Stimulated activated naive CD4-positive, alpha-beta T cell treated with Interleukin-2 at 50 U/mL for 16 hours (primary cell): ENCODE measurements at places on chromosomes 2 and 18.

- no peak for DNase-seq
Observed at GRCh38 chr18:60549338-60549960, 176.9 kb upstream of the MC4R start.

- DNase-seq = no peak
Observed at GRCh38 chr2:215775106-215775505, 238.2 kb downstream of the MREG start.

DNA sequence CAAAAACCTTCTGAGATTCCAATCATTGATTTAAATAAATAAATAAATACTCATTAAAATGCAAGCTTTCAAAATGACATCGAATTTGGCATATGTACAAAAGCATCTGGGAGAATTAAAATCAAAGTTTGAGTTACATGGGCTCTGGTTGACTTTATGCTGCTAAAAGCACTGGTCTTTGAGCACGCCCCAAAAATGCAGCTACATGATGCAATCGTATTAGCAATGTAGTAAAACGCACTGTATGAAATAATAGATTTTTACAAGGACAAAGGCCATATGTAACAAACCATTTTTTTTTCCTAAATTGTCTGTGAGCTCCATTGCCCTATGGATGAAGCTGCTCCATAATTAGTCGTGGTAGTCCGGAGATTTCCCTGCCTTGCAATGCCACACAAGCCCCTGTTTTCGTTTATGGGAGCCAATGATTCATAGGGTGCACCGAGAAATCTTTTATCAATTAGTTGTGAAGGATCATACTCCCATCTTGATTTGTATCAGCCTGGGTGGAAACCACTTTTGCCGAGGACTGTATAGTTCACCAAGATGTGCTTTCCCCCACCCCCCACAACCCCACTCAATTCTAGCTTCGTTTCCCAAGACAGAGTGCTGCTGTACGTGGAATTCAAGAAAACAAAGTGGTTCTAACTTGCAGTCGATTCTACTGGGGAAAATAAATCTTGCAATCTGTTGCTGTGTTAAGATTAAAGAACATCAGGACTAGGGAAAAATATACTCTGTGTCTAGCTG is 268.4 kb downstream of the IRS1 start:
- no peak for DNase-seq

DNA sequence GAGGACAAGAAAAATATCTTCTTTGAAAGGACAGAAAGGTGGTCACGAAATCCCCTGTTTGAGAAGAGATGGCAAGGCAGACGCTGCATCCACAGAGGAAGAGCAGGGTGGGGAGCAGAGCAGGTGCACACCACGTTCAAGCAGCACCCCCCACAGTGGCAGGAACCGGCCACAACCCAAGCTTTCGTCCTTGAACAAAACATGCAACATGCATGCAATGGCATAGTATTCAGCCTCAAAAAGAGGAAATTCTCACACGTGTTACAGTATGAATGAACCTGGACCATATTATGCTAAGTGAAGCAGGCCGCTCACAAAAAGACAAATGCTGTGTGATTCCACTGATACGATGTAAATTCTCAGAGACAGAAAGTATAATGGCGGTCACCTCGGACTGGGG is 51.4 kb downstream of the CMPK2 start:
- no peak for DNase-seq

- no peak for DNase-seq
Observed at GRCh38 chr18:63146828-63147409, 172.7 kb downstream of the BCL2 start.

GRCh38 chr2:74204436-74204835 is 6.0 kb downstream of the MTHFD2 start:
- no peak for DNase-seq

- no peak for DNase-seq
Observed at GRCh38 chr2:55111230-55111569, 60.9 kb upstream of the RTN4 start.
